ENCODE measurements at places on chromosomes 3 and 15.

GRCh38 chr3:126994661-126995245, 11.8 kb downstream of the PLXNA1 start:
- DNase-seq: no peak

DNA sequence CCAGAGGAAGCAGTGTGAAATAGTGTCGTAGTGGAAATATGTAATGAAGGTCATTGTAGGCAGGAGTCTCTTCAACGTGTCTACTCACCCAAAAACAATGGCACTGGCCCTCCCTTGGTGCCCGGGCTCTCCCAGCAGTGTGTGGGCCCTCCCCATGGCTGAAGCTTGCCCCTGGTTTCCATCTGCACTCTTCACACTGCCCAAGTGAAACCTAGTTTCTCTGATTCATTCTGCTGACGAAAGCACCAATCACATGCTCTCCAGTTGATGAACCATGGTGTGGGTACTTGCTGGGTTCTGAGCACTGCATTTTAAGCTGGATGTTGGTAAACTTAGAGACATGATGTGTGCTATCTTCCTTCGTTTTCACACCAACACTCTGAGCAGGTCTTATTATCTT, 61.0 kb upstream of the AGBL1 start:
- no peak for DNase-seq

DNA sequence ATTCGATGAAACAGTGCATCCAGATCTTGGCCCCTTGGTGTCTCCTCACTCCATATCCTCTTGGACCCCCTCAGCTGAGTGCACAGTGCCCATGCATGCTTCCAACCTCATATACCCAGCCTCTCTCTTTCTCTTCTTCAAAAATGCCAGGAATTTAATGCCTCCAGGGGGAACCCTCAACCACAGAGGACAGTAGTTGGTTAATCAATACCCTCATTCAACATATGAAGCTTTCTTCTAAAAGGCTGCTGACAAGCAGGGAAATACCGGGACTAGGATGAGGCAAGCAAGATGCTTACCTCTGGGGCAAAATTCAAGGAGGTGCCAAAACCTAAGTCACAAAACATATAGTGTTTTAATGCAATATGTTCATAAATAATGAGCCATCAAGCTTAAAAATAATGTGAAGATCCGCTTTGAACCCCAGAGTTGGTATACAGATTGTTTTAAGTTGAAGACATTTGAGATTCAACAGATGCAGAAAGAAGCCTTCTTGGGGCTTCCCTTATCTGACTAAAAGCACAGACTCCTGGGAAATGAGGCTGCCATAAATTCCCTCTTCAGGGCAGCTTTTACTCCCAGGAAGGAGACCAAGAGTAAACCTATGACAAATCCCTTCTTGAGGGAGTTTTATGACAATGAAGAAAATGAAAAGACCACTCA, 48.2 kb upstream of the FHIT start:
- no peak for DNase-seq

- peak; percentile 35 for DNase-seq
Observed at GRCh38 chr15:81023483-81024264, 23.0 kb downstream of the TLNRD1 start.

- no peak for DNase-seq
Observed at GRCh38 chr15:62561059-62561519, 396.0 kb upstream of the C2CD4B start.

DNA sequence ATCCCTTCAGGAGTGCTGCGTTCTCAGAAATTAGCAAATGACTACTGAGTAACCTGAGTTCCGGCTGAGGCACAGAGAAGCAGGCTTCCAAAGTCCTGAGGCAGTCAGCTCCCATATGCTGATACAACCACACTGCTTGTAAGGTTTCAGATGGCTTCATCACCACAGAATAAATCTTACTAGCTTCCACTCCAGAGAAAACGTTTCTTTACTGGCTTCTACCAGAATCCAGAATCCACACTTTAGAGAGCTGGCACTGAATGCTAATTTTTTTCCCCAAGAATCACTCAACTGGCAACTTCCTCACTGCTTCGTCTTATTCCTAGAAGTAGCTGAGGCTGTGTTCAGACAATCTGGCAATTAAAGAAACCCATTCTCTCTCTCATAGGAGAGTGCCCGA, 21.4 kb downstream of the TAMM41 start:
- no peak for DNase-seq

Data from activated T-helper 1 cell treated with anti-CD3 and anti-CD28 coated beads, Interleukin-12 subunit alpha, Interleukin-12 subunit beta, Interleukin-2, Interleukin-4 antibody, amounts not matched to agents 30 ng/mL and 10 ng/mL and 1 ng/mL, durations not matched to agents 14 hours and 24 hours and 36 hours (primary cell).